ENCODE measurements at places on chromosomes 1 and 21. TPM values are rescaled to one million over a fixed set of nuclear protein-coding genes. Genes with fewer than 3 reads are reported as not detected.

- H3K4me1 ChIP-seq, result peaks cover 11% of the 10 kb centered on the region
- no peaks in the 10 kb centered on the region for H3K27me3 ChIP-seq
- DNase-seq, result no peak
- H3K4me3 ChIP-seq, result no peak overlapping the region
- H3K27ac ChIP-seq, result no peak overlapping the region
- no peaks in the 10 kb centered on the region for H3K36me3 ChIP-seq
These were observed 638.3 kb downstream of the MATN1 start for GRCh38 chr1:30084909-30085571.

- DNase-seq, result no peak
- H3K4me1 ChIP-seq, result peaks cover 31% of the 10 kb centered on the region
- H3K4me3 ChIP-seq, result no peak overlapping the region
- no peaks in the 10 kb centered on the region for H3K36me3 ChIP-seq
These were observed 440.9 kb upstream of the LRRC7 start for GRCh38 chr1:69126796-69127195.

DNA sequence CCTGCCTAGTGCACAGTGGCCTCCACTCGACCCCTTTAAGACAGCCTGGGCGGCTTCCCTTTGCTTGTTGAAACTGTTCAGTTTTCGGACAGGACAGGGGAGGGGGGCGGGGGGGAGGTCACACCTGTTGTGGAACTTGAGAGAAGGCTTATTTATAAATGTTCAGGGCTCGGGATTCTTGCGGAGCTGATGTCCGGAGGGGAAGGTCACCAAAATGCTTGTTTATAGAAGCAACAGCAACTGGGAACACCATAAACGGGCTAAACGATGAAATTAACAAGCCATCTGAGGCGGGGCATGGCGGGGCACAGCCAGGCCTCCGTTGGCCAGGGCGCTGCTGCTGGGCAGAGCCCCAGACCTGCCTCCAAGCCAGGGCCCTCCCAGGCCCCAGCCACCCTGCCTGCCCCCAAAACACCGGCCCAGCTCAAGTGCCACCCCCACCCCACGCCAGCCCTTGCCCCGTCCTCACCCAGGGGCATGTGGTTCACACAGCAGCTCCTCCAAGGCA, 59.8 kb upstream of the CASZ1 start:
- no peaks in the 10 kb centered on the region for H3K36me3 ChIP-seq
- peak overlapping the region; percentile 51 for H3K27ac ChIP-seq
- peaks cover 15% of the 10 kb centered on the region for H3K4me1 ChIP-seq
- DNase-seq, result no peak
- H3K4me3 ChIP-seq, result no peak overlapping the region
- H3K27me3 ChIP-seq, result no peaks in the 10 kb centered on the region

The PAQR6 gene
- total RNA-seq, result 35.7 TPM

- no peaks in the 10 kb centered on the region for H3K4me1 ChIP-seq
- H3K4me3 ChIP-seq, result no peak overlapping the region
- no peaks in the 10 kb centered on the region for H3K36me3 ChIP-seq
- DNase-seq, result no peak
These were observed 56.2 kb upstream of the NUF2 start for GRCh38 chr1:163265547-163265946.

- no peaks in the 10 kb centered on the region for H3K27me3 ChIP-seq
- peaks cover 6% of the 10 kb centered on the region for H3K4me1 ChIP-seq
- no peak overlapping the region for H3K27ac ChIP-seq
- no peaks in the 10 kb centered on the region for H3K36me3 ChIP-seq
- peak; percentile 61 for DNase-seq
These were observed 116.1 kb downstream of the PSMG1 start for GRCh38 chr21:39066829-39067780.

DNA sequence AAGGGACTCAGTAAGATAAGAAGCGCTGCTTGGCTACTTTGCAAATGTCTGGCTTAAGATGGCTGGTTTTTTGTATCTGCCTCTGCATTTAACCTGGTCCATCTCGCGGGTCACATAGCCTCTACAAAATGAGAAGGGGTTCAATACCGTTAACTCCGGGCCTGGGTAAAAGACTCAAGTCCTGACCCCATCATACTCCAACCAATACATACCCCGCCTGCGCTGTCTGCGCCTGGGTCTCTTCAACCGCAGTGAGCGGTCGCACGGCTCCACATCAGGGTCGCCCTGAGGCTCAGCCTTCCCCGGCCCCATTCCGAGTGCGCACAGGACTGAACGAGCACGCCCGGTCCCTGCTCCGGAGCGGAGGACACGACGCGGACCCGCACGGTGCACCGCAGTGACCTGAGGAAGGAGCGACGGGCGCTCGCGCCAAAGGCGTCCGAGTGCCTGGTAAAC, 558 bp upstream of the PGD start:
- peak overlapping the region; percentile 42 for H3K27ac ChIP-seq
- H3K36me3 ChIP-seq, result peaks cover 15% of the 10 kb centered on the region
- peak overlapping the region; percentile 65 for H3K4me3 ChIP-seq
- peaks cover 9% of the 10 kb centered on the region for H3K4me1 ChIP-seq

- no peak overlapping the region for H3K4me3 ChIP-seq
- H3K27me3 ChIP-seq, result no peaks in the 10 kb centered on the region
- DNase-seq, result peak; percentile 62
These were observed 45.3 kb downstream of the GPATCH2 start for GRCh38 chr1:217585577-217585976.

The SPATA6 gene
- 3.6 TPM for total RNA-seq

GRCh38 chr1:169874229-169874628, 19.5 kb downstream of the SCYL3 start:
- H3K4me1 ChIP-seq, result peaks cover 15% of the 10 kb centered on the region
- no peak overlapping the region for H3K27ac ChIP-seq
- no peaks in the 10 kb centered on the region for H3K27me3 ChIP-seq
- no peak overlapping the region for H3K4me3 ChIP-seq
- DNase-seq, result peak; percentile 33

GRCh38 chr1:195785830-195786229, 822.4 kb downstream of the KCNT2 start:
- no peaks in the 10 kb centered on the region for H3K27me3 ChIP-seq
- no peak overlapping the region for H3K4me3 ChIP-seq
- H3K36me3 ChIP-seq, result no peaks in the 10 kb centered on the region
- DNase-seq, result no peak
- no peak overlapping the region for H3K27ac ChIP-seq
- no peaks in the 10 kb centered on the region for H3K4me1 ChIP-seq

- H3K27me3 ChIP-seq, result no peaks in the 10 kb centered on the region
- no peaks in the 10 kb centered on the region for H3K4me1 ChIP-seq
- no peak overlapping the region for H3K4me3 ChIP-seq
These were observed 15.6 kb upstream of the PLEKHG5 start for GRCh38 chr1:6507037-6507428.

DNA sequence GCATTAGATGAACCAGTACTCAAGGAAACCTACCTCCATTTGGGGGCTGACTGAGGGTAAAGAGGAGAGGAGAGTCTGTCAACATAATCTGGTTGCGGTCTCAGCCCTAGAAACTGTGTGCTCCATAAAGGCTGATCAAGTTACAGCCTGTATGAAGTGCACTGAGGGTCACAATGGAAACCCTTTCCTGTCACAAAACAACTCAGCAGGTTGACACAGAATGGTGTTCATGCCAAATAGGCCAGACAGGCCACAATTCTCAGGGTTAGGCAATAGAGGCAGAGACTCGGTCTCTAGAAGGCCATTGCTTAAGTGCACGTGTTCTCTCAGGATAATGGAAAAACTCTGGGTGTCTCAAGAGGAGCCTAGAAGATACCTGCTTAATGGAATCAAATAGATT, 4.1 kb upstream of the ANKRD35 start:
- no peak overlapping the region for H3K4me3 ChIP-seq
- no peak overlapping the region for H3K27ac ChIP-seq
- DNase-seq, result no peak
- H3K36me3 ChIP-seq, result no peaks in the 10 kb centered on the region

The CCDC185 gene
- total RNA-seq, result not detected

GRCh38 chr1:167197692-167198091, 23.0 kb upstream of the POU2F1 start:
- H3K27ac ChIP-seq, result no peak overlapping the region
- H3K4me1 ChIP-seq, result no peaks in the 10 kb centered on the region
- no peaks in the 10 kb centered on the region for H3K27me3 ChIP-seq
- no peaks in the 10 kb centered on the region for H3K36me3 ChIP-seq

DNA sequence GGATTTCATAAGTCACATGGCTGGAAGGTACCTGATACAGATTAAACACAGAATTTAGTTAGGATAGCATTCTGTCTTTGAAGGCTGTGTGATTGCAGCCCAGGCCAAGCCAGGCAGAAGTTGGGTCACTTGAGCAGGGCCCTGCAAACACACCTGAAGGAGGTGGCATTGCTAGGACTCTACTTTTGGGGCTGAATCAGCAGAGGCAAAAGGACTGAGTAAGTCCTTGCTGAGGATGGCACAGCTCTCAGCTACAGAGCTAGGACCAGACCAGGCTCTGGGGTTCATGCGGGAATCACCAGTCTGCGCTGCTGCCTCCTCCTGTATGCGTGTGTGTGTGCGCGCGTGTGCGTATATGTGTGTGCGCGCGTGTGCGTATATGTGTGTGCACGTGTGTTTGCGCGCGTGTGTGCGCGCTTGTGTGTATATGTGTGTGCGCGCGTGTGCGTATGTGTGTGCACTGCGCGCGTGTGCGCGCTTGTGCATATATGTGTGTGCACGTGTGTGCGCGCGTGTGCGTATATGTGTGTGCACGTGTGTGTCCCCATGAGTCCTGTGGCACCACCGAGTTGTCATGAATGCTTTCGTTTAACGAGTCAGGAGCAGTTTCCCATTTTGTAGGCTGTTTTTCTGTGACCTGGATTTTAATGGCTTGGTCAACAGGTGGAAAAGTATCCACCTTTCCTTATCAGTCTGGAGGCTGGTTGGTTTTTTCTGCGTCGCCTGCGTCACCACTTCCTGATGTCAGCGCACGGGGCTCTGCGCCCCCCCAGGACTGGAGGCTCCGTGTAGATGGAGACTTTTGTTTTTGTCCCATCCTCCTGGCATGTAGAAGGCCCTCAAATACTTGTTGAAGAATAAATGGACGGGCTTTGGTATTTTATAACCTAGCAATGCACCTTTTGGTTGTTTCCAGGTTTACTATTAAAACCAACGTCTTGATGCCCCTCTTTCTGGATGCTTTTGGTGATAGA, 34.7 kb downstream of the ADARB1 start:
- no peaks in the 10 kb centered on the region for H3K27me3 ChIP-seq
- peaks cover 33% of the 10 kb centered on the region for H3K4me1 ChIP-seq

DNA sequence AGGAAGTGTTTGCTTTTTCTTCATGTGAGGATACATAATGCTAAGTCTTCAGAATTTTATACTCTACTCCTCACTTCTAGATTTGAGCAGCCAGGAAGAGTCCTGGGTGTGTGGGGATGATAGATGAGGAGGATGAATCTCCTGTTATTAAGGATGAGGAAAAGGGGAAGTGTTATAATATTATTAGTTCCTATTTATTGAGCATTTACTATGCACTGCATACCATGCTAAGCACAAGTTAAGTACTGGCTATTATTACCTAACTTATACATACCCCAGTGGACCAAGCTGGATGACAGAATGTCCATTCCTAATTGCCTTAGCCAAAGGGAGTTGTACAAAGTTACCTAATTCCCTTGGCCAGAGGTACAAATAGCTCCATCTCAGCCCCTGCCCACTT, 19.8 kb downstream of the CACHD1 start:
- H3K27me3 ChIP-seq, result no peaks in the 10 kb centered on the region
- H3K4me1 ChIP-seq, result peaks cover 36% of the 10 kb centered on the region
- no peak overlapping the region for H3K4me3 ChIP-seq
- no peak for DNase-seq
- H3K27ac ChIP-seq, result no peak overlapping the region
- H3K36me3 ChIP-seq, result no peaks in the 10 kb centered on the region

DNA sequence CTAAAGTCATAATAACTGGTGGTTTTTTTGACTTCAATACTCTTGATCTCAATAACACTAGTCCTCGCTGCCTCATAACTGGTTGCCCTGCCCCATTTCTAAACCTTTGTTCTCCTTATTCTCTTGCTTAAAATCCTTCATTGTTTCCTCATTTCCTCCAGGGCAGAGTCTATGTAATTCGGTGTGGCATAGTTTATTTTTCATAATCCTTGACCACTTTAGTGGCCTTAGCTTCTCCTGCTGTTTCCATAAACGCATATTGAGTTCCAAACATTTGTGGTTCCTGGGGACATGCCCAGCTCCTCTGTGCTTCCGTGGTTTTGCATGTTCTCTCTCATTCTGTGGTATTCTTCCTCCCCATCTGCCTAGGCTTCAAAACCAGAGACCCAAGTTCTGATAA, 19.0 kb upstream of the TLCD4 start:
- H3K4me3 ChIP-seq, result no peak overlapping the region
- no peak overlapping the region for H3K27ac ChIP-seq
- no peaks in the 10 kb centered on the region for H3K4me1 ChIP-seq
- peak; percentile 44 for DNase-seq
- H3K27me3 ChIP-seq, result no peaks in the 10 kb centered on the region

The ILDR2 gene
- total RNA-seq, result 12.3 TPM

- H3K4me1 ChIP-seq, result peaks cover 14% of the 10 kb centered on the region
- H3K36me3 ChIP-seq, result no peaks in the 10 kb centered on the region
- no peaks in the 10 kb centered on the region for H3K27me3 ChIP-seq
These were observed 339.4 kb upstream of the USP24 start for GRCh38 chr1:55554611-55555010.

- H3K36me3 ChIP-seq, result peaks cover 6% of the 10 kb centered on the region
- H3K4me3 ChIP-seq, result no peak overlapping the region
- peak overlapping the region; percentile 32 for H3K27ac ChIP-seq
These were observed 68.3 kb downstream of the MPZL1 start for GRCh38 chr1:167790117-167790516.

DNA sequence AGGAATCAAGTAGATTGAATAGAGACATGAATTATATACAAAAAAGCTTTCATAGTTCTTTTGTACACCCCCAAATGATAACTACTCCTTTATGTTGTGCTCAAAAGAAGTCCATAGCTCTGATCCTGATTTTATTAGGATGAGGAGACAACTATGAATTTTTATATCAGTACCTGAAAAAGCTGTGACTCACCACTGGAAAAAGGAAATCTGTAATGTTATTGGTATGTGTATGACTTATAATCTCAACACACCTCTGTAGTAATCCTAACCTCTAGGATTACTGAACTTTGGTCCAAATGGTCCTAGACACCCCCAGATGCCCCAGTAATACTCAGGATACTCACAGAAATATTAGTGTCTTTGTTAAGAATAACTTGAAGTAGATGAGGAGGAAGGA, 10.2 kb downstream of the PRKAB2 start:
- H3K27me3 ChIP-seq, result no peaks in the 10 kb centered on the region
- H3K27ac ChIP-seq, result no peak overlapping the region
- DNase-seq, result no peak
- H3K4me3 ChIP-seq, result no peak overlapping the region

Data from cardiac muscle cell (in vitro differentiated cells and primary cell).